Right cardiac atrium (tissue), 5 donors: ENCODE measurements at places on chromosomes 16 and 17.

DNA sequence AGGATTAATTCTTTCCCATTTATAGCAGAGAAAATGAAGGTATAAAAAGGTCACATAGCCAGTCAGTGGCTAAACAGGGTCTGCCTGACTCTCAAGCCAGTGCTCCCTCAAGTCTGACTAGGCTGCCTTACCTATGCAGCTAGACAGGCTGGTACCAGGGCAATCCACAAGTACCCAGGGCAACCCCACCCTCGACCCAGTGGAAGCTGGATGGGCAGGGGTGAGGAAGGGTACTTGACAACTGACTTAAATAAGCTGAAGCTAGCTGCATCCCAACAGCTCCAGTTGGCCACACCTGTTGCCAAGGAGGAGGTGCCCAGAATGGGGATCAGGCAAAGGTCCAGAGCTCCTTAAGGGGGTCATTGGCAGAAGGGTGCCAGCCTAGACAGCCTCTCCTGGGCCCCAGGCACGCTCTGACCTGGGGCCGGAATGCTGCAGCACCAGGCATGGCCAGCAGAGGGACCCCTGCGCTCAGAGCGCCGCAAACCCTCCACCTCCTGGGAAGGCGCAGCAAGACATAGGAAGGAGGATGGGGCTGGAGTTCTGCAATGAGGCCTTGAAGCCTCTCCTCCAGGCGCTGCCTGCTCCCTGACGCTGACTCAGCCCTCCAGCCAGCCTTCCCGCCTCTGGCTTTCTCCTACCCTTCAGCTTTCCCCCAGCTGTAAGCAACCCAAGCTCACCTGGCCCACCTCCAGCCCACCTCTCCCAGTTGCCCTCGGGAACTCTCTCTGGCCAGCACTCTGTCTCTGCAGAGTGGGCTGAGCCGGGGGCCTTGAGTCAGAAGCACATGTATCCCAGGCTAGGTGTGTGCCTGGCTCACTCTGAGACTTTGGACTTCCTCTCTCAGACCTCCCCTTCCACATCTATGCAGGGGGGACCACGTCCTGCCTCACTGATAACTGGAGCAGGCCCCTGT, 28.8 kb downstream of the MPP2 start:
- peak; percentile 89 for DNase-seq

- peak; percentile 19 for DNase-seq
These were observed 58.7 kb downstream of the SDK2 start for GRCh38 chr17:73585583-73585982.

GRCh38 chr16:30700491-30700890, 1.5 kb downstream of the SRCAP start:
- peak; percentile 86 for DNase-seq

GRCh38 chr17:28090551-28090950, 48.1 kb downstream of the NLK start:
- DNase-seq = no peak

DNA sequence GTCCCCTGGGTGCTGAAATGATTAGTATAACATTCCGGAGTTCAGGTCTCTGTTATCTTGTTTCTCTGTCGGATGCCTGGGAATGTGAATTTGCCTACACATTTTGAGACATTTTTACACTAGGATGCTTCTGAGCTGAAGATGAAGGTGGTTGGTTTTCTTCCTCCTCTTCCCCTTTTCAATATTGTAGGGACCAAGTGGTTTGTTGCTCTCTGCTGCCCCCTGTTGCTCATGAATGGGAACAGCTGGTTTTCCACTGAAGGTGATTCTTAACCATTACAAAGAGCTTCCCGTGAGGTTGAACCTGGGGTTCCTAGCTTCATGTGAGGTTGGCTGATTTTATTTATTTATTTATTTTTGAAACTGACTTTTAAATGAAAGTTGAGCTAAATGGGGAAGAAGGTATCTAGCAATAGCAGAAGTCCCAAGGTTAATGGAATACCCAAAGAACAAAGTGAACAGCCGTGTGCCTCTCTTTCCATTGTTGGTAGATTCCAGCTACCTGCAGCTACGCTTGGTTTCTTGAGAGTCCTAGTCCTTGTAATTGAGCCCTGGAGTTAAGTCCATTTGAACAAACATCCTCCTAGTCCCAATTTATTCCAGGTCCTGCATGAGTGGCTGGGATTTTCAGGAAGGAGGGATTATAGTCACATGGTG, 983.9 kb upstream of the EEF2KMT start:
- DNase-seq = no peak

DNA sequence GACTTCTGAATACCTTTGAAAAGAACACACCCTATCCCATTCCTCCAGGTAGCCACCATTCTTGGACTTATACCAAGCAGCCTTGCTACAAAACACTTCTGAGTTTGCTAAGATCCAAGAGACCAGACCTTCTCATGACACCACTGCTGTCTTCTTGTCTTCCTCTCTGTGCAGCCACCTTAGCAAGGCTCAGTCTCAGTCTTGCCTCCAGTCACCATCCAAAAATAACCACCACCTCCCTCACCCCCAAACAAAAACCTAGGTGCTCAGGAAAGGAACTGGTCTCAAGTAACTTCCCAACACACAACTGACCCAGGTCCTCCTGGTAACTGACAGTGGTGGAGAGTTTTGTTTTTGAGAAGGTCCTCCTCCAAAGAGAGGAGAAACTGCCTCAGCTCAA, 90.9 kb upstream of the CORO6 start:
- no peak for DNase-seq

DNA sequence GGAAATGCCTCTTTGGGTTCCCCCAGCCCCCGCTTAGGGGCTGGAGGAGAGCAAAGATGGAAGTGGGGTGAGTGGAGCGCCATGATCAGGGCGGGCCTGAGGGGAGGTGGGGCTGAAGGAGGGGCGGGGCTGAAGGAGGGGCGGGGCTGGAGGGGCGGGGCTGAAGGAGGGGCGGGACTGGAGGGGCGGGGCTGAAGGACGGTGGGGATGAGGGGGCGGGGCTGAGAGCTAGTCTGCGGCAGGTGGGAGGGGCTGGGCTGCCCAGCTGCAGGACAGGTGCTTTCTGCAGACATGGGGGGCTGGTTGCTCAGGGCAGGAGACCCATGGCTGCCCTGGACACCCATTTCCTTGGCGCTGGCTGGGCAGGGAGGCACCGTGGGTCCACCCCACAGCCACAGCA, 39.1 kb upstream of the PABPN1L start:
- no peak for DNase-seq

- no peak for DNase-seq
These were observed 59.2 kb downstream of the CACNG3 start for GRCh38 chr16:24315343-24315742.

DNA sequence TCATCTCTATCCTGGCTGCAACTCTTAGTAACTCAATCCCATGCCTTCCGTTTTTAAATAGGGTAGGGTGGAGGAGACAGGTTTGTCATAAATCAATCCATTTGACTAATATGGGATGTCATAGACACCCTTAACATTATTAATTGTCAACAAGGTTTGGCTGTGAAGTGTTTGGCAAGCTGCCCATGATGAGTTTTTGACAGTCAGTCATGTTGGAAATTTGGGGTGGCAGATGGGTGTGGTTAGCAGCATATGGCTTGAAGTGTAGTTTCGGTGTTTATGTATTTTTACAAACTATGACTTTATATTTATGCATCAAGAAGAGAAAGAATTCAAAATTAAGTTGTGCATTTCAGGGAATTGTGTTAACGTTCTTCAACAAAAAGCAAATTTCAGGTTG, 221.8 kb upstream of the CDH5 start:
- no peak for DNase-seq

GRCh38 chr17:73498176-73498575, 146.1 kb downstream of the SDK2 start:
- no peak for DNase-seq

DNA sequence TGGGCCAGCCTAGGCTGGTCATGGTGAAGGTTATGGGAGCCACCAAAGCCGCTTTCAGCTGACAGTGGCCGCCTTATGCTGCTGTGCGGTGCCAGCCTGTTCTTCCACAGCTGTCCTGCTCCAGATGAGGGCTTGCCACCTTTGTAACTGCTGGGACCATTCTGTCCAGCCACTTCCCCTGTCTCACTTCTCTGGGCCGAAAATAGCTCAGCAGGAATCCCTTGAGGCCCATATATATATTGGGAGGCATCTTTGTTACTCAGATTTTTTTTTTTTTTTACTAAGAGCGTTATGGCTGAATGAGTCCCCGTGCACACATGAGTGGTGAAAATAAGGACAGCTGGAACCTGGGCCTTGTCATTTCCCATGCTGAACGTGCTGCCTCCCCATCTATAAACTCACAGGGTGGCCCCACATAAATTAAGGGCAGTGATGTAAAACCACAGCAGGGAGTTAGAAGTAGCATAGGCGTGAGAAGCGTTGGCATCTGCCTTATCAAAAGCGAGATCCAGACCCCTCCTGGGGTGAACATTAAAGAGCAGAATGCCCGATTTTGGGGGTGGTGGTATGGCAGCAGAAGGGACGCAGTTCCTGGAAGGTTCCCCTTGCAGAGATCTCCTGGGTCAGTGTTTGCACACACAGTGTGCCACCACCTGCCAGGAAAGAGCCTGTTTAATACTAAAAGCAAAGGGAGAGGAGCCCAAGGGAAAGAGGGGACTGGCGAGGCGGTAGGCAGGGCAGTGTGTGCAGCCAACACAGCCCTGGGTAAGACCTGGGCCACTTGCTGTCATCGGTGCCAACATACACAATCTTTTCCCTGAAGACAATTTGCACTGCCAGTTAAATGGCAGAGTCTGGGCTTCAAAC, 57.8 kb downstream of the USP43 start:
- no peak for DNase-seq

- DNase-seq = peak; percentile 31
These were observed 7.6 kb downstream of the PDE6G start for GRCh38 chr17:81648707-81649085.

DNA sequence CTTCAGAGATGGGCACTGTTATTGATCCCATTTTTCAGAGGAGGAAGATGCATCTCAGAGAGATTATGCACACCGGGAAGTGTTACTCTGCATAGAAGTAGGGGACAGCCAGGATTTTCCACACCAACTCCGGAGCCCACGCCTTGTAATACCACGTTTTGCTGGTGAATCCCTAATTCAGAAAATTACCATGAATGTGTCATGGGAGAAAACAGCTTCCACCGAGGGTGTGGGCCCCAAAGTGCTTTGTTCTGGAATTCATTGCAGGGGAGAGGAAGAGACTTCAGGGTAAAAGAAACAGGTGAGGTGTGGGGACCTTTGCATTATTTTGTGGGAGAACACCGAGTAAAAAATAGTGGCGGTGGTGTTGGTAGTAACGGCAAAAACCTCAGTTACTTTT, 1051.4 kb upstream of the RBFOX1 start:
- no peak for DNase-seq

- no peak for DNase-seq
These were observed 84.9 kb upstream of the ASIC2 start for GRCh38 chr17:33377837-33378595.

- DNase-seq = peak; percentile 19
These were observed 18.3 kb downstream of the NT5M start for GRCh38 chr17:17321356-17322025.

DNA sequence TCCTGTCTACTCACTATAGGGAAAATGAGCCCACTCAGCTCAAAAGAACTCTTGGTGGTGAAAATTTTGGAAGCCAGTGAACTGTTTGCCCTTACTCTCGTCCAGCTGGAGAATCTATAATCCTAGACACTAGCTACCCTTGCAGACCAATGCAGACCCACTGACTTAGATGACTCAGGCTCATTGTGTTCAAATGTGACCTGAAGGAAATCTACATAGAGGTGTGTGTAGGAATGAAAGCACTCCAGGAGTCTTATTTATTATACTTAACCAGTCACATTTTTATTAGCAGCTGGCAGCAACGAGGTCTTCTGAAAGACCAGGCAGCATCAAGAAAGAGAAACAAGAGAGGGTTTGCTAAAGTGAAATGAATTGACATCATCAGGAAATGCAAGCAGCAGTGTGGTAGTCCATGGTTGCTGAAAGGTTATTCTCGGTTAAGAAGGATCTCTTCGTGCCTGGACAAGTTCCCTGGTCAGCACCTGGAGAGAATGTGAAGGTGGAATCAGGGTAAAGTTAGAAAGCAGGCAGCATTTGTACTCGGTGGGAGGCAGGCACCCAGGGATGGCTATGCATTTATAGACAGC, 1.4 kb downstream of the KRTAP29-1 start:
- no peak for DNase-seq

GRCh38 chr16:24041834-24042631, 206.2 kb downstream of the PRKCB start:
- peak; percentile 68 for DNase-seq

GRCh38 chr16:61665512-61665911, 370.7 kb downstream of the CDH8 start:
- no peak for DNase-seq

DNA sequence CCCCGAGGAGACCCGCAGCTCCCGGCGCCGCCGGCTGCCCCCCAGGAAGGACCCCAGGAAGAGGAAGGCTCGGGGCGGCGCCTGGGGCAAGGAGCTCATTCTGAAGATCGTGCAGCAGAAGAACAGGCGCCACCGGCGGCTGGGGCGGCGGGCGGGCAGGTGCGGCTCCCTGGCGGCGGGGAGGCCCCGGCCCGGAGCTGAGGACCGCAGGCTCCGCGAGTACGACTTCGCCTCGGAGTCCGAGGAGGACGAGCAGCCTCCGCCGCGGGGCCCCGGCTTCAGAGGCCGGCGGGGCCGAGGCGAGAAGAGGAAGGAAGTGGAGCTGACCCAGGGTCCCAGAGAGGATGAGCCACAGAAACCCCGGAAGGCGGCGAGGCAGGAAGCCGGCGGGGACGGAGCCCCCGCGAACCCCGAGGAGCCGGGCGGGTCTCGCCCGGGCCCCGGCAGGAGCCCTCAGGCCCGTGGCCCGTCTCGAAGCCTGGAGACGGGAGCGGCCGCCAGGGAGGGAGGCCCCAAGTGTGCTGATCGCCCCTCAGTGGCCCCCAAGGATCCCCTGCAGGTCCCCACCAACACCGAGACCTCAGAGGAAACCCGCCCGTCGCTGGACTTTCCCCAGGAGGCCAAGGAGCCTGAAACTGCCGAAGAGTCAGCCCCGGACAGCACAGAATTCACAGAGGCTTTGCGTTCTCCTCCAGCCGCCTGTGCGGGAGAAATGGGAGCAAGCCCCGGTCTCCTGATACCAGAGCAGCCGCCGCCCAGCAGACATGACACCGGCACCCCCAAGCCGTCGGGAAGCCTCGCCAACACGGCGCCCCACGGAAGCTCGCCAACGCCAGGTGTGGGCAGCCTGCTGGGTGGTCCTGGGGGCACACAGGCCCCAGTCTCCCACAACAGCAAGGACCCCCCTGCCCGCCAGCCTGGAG, 22.3 kb upstream of the ZFPM1 start:
- DNase-seq = peak; percentile 77

- peak; percentile 81 for DNase-seq
These were observed 2.8 kb upstream of the XAF1 start for GRCh38 chr17:6753006-6753445.

- DNase-seq = no peak
These were observed 124.9 kb downstream of the WSCD1 start for GRCh38 chr17:6195123-6195522.

GRCh38 chr16:24253192-24253591, 2.9 kb upstream of the CACNG3 start:
- DNase-seq = peak; percentile 56

DNA sequence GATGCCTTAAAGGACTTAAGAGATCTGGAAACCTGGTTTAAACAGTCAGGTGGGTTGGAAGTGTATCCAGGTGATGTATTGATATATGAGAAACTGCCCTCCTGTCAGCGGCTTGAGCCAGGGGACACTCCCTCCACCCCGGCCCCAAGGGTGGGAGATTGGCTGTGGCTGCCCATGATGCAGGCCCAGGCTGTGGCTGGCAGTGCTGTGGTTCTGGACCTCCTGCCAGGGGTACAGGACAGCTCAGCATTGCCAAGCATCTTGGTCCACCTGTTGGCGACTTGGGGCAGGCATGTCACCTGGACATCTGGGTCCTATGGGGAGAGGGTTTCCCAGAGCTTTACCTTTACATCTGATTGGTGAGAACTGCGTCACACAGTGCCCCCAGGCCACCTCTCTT, 201.0 kb downstream of the SPECC1 start:
- no peak for DNase-seq

GRCh38 chr17:80279895-80280294, 19.2 kb downstream of the RNF213 start:
- DNase-seq = peak; percentile 93
